ENCODE measurements at places on chromosomes 3 and 15.

DNA sequence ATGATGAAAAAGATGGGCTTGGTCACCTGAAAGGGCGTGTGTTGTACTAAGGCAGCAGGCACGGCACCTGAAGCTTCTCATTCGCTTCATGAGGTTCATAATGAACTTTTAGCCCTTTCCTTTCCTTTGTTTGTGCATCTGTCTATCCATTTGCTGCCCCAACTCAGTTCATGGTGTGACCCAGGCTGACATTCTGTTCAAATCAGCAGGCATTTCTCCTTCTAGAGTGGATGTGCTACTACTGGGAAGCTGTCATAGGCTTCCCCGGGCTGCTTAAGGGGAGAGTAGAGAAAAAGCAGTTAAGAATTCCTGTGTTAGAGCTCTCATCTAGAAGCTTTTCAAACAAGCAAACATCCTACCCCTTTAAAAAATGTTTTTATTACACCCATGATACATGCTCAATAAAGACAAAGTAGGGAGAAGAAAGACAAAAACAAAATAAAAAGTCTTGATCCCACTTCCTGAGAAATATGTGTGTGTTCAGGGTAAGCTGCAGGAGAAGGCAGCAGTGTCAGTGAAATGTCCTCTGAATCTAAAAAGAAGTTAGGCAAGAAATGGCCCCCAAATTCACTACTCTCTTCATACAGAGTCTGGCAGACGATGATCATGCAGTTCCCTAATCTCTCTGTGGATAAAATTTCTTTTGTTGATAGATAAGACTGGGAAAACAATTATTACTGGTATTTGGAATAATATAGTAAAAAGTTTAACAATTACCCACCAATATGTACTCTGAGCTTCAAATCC, 136.9 kb upstream of the PFN2 start:
- no peak overlapping the region for H3K4me3 ChIP-seq
- no peaks in the 10 kb centered on the region for H3K4me1 ChIP-seq
- H3K27me3 ChIP-seq: peaks cover 8% of the 10 kb centered on the region
- DNase-seq: no peak

DNA sequence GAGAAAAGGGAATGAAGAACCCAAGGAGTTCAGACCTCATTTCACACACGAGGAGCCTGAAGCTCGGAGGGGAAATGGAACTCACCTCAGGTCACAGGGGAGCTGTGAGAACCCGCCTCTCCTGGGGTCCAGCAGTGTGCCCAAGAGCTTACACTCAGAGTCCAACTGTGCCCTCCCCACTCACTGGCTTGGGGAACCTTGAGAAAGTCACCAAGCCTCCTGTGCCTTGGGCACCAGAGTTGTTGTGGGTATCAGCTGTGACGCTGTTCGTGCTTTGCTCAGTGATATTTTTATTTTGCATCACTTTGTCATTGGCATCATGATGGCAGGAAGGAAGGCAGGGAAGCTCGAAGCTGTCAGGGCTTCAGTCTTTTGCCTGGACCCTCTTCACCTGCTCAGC, 83.4 kb downstream of the TLE3 start:
- no peak for DNase-seq
- peaks cover 29% of the 10 kb centered on the region for H3K27me3 ChIP-seq
- peaks cover 15% of the 10 kb centered on the region for H3K4me1 ChIP-seq
- H3K36me3 ChIP-seq: no peaks in the 10 kb centered on the region
- no peak overlapping the region for H3K27ac ChIP-seq
- H3K4me3 ChIP-seq: no peak overlapping the region

DNA sequence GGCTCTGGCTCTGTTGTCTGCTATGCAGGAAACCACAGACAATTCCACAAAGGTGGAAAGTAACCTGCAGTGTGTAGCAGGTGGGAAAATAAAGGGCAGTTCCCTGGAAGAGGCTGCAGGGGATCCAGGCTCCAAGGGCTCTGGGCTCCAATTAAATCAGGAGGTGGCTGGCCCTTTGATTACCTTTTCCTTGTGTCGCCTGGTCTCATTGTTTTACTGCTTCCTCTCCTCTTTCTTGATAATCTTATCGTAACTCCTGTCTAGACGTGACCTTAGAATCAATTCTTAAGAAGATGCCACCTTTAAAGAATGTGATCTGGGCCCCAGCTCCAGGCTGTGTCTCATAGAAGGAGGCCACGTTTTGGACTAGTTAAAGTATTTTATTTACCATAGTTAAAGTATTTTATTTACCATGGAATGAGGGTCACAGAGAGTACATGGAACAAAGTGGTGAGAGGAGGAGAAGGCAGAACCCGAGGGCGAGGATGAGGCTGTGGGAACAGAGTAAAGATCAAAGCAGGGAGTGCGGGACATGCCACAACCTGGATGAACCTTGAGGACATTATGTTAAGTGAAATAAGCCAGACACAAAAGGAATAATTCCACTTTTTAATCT, 237.5 kb upstream of the STT3B start:
- no peak for DNase-seq
- H3K36me3 ChIP-seq: peaks cover 4% of the 10 kb centered on the region
- peaks cover under 1% of the 10 kb centered on the region for H3K4me1 ChIP-seq
- no peaks in the 10 kb centered on the region for H3K27me3 ChIP-seq
- H3K27ac ChIP-seq: no peak overlapping the region

- H3K27ac ChIP-seq: no peak overlapping the region
- no peak overlapping the region for H3K4me3 ChIP-seq
- no peaks in the 10 kb centered on the region for H3K36me3 ChIP-seq
- no peaks in the 10 kb centered on the region for H3K4me1 ChIP-seq
- DNase-seq: no peak
Measured at GRCh38 chr15:95757171-95757570, 573.3 kb upstream of the NR2F2 start.

GRCh38 chr3:56921573-56922453, 120.1 kb upstream of the ARHGEF3 start:
- peaks cover 70% of the 10 kb centered on the region for H3K4me1 ChIP-seq
- H3K27me3 ChIP-seq: no peaks in the 10 kb centered on the region
- H3K27ac ChIP-seq: peak overlapping the region; percentile 93
- peak overlapping the region; percentile 84 for H3K4me3 ChIP-seq
- peak; percentile 45 for DNase-seq
- no peaks in the 10 kb centered on the region for H3K36me3 ChIP-seq

DNA sequence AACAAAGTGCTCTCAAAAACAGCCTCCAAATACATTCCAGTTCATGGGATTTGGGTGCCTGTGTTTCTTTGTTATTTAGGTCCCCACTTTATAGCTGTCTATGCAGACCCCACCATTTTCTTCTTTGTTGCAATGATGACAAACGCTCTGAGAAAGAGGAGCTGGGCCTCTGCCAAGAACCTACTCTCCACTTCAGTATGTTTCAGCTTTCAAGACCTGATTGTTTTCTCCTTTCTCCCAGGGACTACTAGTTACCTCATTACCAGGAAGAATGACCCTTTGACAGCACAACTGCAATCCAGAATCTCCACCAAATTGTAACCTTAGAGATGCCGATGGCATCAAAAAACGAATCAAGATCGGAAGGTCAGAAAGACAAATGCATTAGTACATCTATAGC, 236.8 kb downstream of the MEIS2 start:
- H3K27me3 ChIP-seq: peaks cover 5% of the 10 kb centered on the region
- no peak overlapping the region for H3K4me3 ChIP-seq
- H3K27ac ChIP-seq: no peak overlapping the region
- H3K36me3 ChIP-seq: no peaks in the 10 kb centered on the region
- no peak for DNase-seq

Data from activated naive CD8-positive, alpha-beta T cell treated with anti-CD3 and anti-CD28 coated beads, Interleukin-2, amount 10 ng/mL, durations not matched to agents 7 days and 5 days (primary cell).